ENCODE measurements at places on chromosomes 2 and 18.

GRCh38 chr18:53567929-53568574 lies 656.4 kb downstream of the MBD2 start:
- peak; percentile 1 for DNase-seq

GRCh38 chr18:56391931-56392590 lies 246.3 kb downstream of the TXNL1 start:
- DNase-seq = no peak

GRCh38 chr2:241018051-241018891 lies 19.9 kb downstream of the SNED1 start:
- no peak for DNase-seq

GRCh38 chr2:69644506-69644979 lies 1.0 kb upstream of the AAK1 start:
- no peak for DNase-seq

DNA sequence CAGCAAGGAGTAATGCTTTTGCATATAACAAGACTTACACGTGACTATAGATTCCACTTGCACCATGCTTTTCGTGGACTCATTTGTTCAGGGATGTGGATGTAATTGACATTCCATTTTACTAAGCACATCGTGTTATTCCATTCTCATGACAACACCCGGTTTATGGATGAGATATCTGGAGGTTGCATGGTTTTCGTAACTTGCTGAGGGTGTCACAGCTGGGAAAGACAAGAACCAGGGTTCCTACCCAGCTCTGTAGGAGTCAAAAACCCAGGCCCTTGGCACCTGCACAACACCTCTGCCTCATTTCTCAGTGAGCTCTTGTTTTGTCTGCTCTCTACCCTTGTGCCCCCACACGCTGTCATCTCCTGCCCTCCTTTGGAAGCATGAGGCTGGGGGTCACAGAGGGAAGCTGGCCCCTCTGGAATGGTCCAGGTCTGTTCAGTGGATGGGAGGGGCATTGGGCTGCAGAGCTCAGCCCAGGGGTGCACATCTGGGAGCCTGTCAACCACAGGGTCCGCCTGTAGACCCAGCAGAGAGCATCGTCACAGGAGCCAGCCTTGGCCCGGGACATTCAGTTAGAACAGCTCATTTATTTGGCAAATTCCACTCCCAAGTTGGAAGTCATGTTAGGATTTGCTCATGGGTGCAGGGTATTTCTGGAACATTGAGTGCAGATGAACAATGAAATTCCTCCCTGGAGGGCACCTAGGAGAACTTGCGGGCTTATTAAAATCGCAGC lies 120.1 kb upstream of the TWIST2 start:
- no peak for DNase-seq

DNA sequence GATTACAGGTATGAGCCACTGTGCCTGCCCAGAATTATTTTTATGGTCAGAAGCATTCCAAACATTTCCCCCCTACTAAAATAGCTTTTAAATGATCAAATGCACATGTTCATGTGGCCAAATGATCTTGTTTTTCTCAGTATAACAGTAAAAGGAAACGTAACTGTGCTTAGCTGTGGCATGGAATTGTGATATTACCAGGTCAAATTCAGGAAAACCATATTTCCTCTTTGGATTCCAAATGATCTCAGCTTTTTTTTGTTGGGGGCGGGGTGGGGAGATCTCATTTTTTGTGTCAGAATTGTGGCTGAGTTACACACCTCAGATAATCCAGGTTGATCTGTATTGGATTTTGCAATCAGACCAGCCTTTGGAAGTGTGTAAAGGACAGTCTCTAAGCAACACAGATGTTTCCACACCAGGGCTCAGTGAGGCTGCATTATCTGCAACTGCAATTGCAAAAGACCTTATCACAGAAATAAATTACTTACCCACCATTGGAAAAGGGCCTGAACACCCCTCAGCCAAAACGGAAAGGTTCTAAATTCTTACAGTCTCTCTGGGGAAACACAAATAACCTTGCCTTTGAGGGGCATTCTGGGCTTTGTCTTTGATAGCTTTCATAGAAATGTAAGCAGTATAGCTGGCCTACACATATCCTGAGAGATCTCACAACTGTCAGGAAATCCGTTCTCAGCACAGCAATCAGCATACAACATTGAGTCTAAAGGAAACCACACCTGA lies 8.4 kb downstream of the CASP10 start:
- DNase-seq = no peak

GRCh38 chr18:11857177-11857887 lies 6.1 kb downstream of the CHMP1B start:
- DNase-seq = no peak

DNA sequence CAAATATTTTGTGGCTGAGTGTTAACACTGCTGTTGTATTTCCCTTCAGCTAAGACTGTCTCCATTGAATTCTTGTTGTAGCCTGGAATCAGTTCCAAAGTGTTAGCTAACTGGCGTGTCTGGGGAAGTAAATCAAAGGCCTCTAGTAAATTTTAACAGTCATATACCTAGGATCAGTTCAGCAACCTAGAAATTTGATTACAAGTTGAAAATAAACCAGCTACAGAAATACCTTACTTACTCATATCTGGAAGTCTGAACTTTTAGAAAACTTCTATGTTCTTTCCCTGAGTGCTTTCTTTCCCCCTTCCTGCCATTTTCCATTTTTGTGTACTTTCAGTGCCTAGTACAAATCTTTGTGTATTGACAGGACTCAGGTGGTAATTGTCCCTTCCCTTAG lies 396.7 kb upstream of the DCC start:
- DNase-seq = no peak

DNA sequence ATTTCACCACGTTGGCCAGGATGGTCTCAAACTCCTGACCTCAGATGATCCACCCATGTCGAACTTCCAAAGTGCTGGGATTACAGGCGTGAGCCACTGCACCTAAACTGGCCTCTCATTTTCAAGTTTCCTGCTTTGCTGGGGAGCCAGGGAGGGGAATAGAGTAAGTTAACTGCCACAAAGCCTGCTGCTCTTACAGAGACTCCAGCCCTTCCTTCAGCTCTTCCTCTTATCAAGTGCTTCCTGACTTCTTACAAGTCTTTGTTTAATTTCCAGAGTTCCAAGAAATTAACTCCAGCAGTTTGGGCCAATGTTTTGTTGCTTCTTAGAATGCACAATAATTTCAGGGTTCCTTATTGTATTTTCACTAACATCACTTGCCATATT lies 24.3 kb upstream of the UBE2F start:
- DNase-seq = no peak

DNA sequence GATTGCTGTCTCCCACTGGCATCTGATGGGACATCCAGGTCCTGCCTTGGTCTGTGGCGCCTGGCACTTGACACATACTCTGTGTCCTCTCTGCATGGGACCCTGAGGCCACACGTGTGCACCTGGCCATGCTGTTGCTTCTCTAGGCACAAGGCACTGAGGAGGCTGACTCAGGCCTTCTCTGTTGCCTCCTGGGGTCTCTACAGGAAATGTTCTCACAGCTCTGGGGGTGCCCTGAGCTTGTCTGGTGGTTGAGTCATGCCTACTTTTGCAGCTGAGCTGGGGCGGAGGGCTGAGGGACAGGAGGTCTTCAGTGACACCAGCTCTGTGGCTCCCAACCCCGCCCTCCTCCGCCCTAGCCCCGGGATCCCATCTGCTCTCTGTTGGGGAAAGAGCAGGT lies 207.0 kb upstream of the HS6ST1 start:
- DNase-seq = no peak

- no peak for DNase-seq
Observed at GRCh38 chr18:70892381-70892780, 603.5 kb downstream of the SOCS6 start.

GRCh38 chr2:125516496-125517109 lies 1139.4 kb upstream of the GYPC start:
- no peak for DNase-seq

GRCh38 chr2:148027822-148028221 lies 6.9 kb downstream of the MBD5 start:
- DNase-seq = no peak

GRCh38 chr2:74528600-74529356 lies 728 bp downstream of the AUP1 start:
- DNase-seq = no peak

GRCh38 chr2:53104263-53104662 lies 663.3 kb upstream of the CHAC2 start:
- DNase-seq = no peak

DNA sequence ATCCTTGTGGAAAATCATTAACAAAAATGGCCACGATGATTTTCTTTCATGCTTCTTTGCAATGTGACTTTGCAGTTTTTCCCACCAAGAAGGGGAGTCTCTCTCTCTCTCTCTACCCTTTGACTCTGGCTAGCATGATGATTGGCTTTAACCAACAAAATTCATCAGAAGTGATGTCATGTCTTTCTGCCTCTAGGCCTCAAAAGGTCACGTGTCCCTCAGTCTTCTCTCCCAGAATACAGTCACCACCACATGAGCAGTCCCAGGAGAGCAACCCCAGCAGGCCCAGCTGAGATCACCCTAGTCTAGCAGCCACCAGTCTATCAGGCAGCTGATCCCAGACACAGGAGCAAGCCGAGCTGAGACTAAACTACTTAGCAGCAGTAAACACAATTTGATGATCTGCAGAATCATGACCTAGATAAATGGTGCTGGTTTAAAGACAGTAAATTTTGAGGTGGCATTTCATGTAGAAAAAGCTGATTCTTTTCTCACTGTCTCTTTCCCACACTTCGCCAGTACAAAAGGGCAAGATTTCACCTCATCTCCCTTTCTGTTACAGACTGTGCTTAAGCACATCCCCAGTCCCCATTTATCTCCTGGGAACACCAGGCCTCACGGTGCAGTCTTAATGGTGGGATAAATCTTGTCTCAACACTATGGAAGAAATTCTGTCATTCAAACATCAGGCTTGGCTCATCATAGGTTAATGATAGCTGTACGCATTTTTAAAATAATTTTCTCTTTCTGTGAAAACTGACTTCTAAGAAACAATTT lies 132.7 kb downstream of the SCG2 start:
- DNase-seq = no peak

DNA sequence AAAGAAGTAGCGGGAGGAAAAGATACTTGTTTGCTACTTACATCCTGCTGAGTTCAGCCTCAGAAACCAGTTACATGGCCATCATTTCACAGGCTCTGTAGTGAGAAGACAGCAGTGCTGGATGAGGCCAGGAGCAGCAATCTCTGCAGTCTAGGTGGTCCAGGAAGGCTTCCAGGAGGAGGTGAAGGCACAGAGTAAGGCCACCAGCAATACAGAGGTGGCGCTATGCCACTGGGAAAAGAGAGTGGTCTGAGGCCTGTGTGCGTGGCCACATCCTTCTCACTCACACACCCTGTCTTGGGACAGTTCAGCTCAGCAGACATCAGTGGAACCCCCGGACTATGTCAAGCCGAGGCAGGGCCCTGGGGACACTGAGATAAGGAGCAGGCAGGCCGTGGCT lies 162.7 kb downstream of the KLHL29 start:
- no peak for DNase-seq

- DNase-seq = no peak
Observed at GRCh38 chr2:232230560-232230959, 148.0 kb upstream of the ALPP start.

- no peak for DNase-seq
Observed at GRCh38 chr2:221521233-221521845, 50.8 kb downstream of the EPHA4 start.

GRCh38 chr2:36376319-36376765 lies 20.8 kb downstream of the CRIM1 start:
- no peak for DNase-seq

DNA sequence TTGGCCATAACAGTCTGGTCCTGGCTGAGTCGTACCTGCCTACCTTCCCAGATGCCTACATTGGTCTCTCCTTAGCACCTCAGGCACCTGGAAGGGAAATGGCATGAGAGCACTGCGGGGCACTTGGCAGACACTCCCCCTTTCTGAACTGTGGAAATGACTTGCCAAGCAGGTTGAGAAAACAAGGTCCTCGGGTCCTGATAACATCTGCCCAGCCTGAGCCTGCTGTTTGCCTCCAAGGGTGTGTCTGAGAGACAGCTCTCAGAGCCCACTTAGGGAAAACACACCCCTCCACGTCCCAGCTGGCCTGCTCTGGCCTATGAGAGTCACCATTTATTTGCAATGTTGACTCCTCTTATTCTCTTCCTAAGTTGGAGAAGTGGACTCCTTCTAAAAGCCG lies 10.5 kb downstream of the FAM110C start:
- no peak for DNase-seq

DNA sequence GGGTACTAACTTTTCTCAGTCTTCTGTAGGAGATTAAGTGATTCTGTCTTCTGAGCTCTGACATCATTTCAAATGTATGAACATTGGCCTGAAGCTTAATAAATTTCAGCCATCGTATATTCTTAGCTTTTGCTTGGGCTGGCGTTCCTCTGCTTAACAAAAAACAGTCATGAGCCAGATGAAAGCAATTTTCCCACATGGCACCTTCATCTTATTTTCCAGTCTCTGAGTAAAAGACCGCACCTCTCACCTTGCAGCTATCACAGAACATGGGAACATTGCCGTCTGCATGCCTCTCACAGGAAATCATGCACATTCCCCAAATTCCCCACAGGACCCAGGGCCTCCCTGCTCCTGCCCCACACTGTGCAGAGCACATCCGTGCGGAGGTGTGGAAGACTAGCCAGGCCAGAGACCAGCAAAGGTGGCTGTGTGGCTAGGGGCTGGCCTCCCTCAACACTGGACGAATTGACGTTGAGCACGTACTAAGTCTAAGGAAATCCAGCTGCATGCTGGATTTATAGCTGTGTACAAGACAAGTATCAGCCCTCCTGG lies 531.8 kb upstream of the ID2 start:
- DNase-seq = no peak

DNA sequence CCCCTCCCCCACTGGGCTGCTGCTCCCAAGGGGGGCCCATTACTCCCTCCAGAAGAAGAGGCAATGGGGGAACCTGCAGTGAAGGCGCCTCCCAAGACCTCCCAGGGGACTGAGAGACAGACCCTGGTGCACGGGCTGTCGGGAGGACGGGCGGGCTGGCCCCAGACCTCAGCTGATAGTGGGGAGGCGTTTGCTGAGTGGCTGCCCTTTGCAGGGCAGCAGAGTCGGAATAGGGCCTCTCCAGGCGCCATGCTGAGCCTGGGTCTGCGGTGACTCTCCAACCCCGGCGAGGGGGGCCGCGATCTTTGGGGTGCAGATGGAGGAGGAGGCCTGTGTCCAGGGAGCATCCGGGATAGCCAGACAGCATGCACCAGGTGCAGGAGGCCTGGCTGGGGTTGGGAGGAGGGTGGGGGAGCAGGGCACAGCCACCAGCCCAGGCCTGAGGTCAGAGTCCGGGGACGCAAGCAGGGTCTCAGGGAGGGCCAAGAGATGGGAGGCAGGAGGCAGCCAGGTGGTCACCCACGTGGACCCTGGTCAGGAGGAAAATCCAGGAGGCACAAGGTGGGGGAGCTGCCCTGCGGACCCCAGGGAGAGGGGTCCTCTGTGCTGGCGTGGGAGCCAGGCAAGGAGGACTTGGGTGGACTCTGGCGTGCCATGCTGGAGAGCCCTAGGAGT lies 11.0 kb downstream of the CROCC2 start:
- DNase-seq = no peak

- no peak for DNase-seq
Observed at GRCh38 chr2:133526530-133527300, 41.5 kb downstream of the NCKAP5 start.

Data from NCI-H1436 (cell line).